Dermis blood vessel endothelial cell (primary cell): ENCODE measurements at places on chromosomes 13 and 19. TPM values are rescaled to one million over a fixed set of nuclear protein-coding genes. Genes with fewer than 3 reads are reported as not detected.

Gene C19orf85
- total RNA-seq, result not detected in 2 replicates

Gene ZNF223
- total RNA-seq, result 6.3 and 8.3 TPM in 2 replicates

Gene IGSF23
- not detected in 2 replicates for total RNA-seq

Gene KLHL1
- total RNA-seq, result not detected in 2 replicates

Gene SIGLEC11
- not detected in 2 replicates for total RNA-seq

Gene MEX3D
- 82.4 and 121 TPM in 2 replicates for total RNA-seq

Gene CEACAM20
- total RNA-seq, result 0.05 TPM in 1 of 2 replicates, not detected in the other

Gene PLVAP
- 15.2 and 73.9 TPM in 2 replicates for total RNA-seq

Gene ANKRD24
- total RNA-seq, result 0.42 and 0.68 TPM in 2 replicates

Gene PNPLA6
- 107 and 192 TPM in 2 replicates for total RNA-seq

Gene ZNF471
- total RNA-seq, result 2.4 and 3.2 TPM in 2 replicates

Gene WTIP
- 49.5 and 52.1 TPM in 2 replicates for total RNA-seq

Gene EXOC3L2
- 1.7 and 3.1 TPM in 2 replicates for total RNA-seq

Gene DENND1C
- total RNA-seq, result not detected in 2 replicates

Gene CNFN
- not detected in 2 replicates for total RNA-seq

Gene ZNF567
- 5.3 and 9.2 TPM in 2 replicates for total RNA-seq

Gene CLEC17A
- not detected in 2 replicates for total RNA-seq

Gene ATP5F1D
- 19.9 and 31.1 TPM in 2 replicates for total RNA-seq

Gene TTC9B
- total RNA-seq, result not detected in 2 replicates
